ENCODE measurements at places on chromosomes 16 and 17.

- no peak for DNase-seq
Observed at GRCh38 chr16:81553814-81554675, 109.4 kb downstream of the CMIP start.

- no peak for DNase-seq
Observed at GRCh38 chr16:9597967-9598730, 506.7 kb downstream of the HAPSTR1 start.

- peak; percentile 78 for DNase-seq
Observed at GRCh38 chr16:67326472-67327309, at the start of the genes KCTD19 and LRRC36. Gene KCTD19, minus strand, starts transcription at chr16:67326741. Its CDS starts 34 bp downstream, at chr16:67326707. Gene LRRC36, plus strand, starts transcription at chr16:67326815. Its CDS starts 48 bp downstream, at chr16:67326863.

- DNase-seq, result no peak
Observed at GRCh38 chr17:39283896-39284295, 58.2 kb upstream of the STAC2 start.

- no peak for DNase-seq
Observed at GRCh38 chr16:21656795-21657768, 4.7 kb upstream of the IGSF6 start.

- DNase-seq, result no peak
Observed at GRCh38 chr16:67969254-67970039, 1.0 kb upstream of the SLC12A4 start.

GRCh38 chr17:27518545-27519521, 62.6 kb downstream of the KSR1 start:
- DNase-seq, result no peak

DNA sequence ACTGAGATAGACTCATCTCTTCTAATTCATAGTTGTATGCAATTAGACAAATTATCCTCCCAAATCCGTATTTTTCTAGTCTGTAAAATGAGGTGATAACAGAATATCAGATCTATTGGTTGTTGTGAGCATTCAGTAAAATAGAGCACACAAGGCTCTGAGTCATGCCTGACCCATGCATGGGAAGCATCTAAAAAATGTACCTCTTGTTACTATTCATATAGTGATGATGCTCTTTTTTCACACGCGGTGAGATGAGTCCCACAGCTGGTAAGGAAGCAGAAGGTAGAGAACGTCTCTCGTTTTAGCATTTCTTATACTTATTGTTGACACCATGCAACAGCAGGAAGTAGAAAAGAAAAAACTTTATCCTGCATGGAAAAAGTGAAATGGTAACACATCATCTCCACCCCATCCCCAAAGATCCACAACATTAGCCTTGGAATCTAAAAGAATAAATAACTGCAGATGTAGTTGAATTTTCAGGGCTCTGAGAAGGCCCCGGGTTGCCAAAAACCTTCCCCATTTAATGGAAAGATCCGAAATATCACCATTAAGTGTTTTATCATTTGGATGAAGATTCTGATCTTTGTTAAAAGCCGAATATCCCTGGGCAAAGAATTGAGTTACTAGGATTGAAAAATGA, 215.6 kb downstream of the TMEM114 start:
- no peak for DNase-seq

DNA sequence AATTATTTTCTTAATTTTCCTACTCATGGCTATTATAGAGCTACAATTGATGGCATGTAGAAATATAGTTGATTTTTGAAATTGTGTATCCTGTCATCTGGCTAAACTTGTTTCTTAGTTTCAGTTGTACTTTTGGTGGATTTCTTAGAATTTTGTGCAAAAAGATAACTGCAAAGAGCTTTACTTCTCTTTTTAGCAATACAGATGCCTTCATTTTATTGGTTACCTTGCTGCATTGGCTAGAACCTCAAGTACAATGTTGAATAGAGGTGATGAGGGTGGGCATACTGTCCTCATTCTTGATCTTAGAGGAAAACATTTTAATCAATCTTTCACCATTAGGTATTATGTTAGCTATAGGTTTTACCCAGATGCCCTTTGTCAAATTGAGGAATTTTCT, 67.9 kb downstream of the METRNL start:
- no peak for DNase-seq

- DNase-seq, result no peak
Observed at GRCh38 chr16:50614955-50615724, 66.0 kb downstream of the SNX20 start.

DNA sequence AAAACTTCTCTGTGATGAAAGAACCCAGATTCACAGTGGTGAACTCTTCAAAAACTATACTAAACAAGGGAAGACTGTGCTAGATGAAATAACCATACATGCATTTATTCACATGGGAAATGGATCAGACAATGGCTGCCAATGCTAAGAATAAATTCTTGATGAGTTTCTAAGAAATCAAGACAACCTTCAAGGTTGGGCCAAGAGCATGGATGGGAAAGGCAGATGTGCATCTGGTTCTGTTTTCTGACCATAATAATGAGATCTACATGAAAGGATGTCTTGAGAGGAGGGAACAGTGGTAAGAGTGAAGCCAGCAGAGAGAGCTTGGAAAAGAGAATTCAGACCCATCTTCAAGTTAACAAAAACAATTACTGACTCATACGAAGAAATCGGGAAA, 31.4 kb downstream of the ANKRD11 start:
- DNase-seq, result no peak

GRCh38 chr17:38747463-38748148, 530 bp downstream of the PCGF2 start:
- DNase-seq, result peak; percentile 43

DNA sequence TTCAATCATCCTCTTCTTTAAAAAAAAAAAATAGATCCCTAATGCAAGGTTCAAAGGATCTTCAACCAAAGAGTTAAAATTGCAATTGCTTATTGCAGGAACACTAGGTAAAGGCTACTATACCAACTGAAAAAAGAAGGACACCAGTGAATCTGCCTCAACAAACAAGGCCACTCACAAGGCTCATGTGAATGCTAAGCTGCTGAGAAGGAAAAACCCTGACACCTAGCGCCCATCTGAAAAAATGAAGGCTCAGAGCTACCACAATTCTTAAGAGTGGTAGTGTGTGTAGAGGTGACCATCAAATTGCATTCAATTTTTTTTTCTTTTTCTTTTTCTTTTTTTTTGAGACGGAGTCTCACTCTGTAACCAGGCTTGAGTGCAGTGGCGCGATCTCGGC, 201.6 kb upstream of the C17orf78 start:
- no peak for DNase-seq

- DNase-seq, result no peak
Observed at GRCh38 chr17:48002266-48002915, 31.5 kb downstream of the CDK5RAP3 start.

DNA sequence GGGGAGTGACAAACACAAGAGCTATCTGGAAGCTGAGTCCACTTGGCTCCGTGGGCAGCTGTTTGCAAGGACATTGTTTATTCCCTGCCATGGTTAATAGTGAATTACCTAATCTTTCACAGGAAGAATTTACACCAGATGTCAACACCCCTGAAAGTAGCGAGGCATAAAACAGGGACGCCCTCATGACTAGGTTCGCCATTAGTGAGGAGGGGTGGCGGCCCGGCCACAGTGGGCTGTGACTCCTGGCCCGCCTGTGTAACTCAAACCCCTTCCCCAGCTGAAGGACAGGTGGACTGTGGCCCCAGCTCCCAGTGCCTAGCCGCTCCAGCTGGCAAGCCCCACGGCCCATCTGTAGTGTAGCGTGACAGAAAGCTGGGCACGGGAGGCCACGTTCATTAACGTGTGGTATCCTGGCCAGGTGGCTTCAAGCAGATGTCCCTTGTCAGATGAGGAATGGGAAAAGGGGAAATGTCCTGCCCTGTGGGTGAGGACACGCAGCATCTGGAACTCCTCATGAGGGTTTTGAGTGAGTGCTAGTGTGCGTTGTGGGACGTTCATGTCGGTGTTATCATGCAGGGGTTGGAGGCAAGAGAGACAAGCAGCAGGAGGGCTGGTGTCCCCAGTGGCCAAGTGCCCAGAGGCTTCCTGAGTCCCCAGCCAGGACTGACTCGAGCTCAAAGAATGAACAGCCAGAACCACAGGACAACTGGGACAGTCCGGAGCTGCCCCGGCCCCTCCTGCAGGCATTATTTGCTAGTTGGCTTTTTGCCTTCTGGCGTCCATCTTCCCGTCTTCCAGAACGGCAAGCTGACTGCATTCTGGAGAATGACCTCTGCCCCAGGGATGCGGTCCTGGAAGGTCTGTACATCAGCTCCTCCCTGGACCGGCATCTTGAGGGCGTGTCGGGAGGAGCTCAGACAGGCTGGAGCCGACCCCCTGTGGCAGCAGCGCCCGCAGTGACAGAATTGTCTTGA, 19.2 kb downstream of the KDM8 start:
- no peak for DNase-seq

GRCh38 chr16:64013856-64014255, 1108.0 kb downstream of the CDH11 start:
- DNase-seq, result no peak

DNA sequence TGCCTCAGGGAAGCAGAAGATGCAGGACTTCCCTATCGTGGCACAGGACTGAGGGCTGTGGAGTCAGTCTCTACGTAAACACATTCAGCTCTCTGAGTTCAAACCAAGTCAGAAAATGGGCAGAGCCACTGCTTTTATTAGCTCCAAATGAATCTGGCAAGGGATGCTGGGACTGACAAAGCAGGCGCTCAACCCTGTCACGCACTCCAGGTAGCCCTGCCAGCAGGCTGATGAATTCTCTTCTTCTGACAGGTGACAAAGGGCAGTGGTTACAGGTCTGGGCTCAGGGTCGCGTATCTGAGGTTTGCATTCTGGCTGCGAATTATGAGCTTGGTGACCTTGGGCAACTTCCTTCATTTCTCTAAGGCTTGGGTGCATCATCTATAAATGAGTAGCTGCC, 9.4 kb downstream of the RPH3AL start:
- DNase-seq, result no peak

DNA sequence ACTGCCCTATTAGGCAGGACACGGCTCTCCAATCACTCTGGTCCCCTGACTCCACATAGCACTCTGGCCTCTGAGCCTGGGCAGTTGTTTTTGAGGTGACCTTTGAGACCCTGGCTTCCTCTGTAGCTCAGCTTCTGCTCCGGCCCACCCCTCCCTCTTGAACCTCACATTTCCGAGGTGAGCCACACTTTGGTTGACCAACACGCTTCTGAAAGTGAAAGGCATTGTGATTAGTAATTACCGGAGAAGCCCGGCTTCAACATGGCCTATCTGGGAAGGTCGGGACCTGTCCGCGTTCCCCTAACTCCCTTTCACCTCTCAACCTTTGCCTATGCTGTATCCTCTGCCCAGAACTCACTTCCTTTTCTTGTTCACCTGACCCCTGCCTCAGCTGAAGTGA, 10.3 kb upstream of the ITGAX start:
- no peak for DNase-seq

- no peak for DNase-seq
Observed at GRCh38 chr17:514584-514983, 162.0 kb upstream of the RPH3AL start.

GRCh38 chr16:68251832-68252231, 6.7 kb downstream of the PLA2G15 start:
- DNase-seq, result no peak

- DNase-seq, result no peak
Observed at GRCh38 chr16:10386517-10387100, 748 bp downstream of the ATF7IP2 start.

DNA sequence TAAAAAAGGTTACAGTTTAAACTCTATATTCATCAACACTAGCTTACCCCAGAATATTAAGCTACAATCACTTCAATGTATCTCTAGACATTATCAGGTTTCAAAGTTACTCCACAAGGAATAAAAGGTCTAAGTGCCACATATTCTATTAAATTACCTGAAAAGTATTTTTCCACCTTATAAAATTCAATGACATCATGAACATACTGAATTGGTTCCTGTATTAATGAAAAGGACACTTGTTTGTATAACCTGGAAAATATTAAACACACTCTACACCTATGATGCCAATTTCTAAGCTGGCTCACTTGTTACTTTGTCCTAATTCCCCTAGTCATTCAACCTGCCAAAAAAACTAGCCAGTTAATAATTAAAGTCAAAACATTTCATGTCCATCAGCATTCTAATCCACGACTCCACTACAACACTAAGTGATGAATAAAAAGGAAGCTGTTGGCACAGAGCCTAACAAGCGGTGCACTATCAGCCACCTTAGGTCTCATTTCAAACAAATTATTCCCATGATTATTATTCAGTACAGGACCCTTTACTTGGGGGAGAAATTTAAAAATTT, 12.2 kb downstream of the MED13 start:
- no peak for DNase-seq

- DNase-seq, result peak; percentile 83
Observed at GRCh38 chr16:29745853-29746345, at the start of gene C16orf54. Gene C16orf54, minus strand, starts transcription at chr16:29745990. Its CDS starts 1,039 bp downstream, at chr16:29744951.

DNA sequence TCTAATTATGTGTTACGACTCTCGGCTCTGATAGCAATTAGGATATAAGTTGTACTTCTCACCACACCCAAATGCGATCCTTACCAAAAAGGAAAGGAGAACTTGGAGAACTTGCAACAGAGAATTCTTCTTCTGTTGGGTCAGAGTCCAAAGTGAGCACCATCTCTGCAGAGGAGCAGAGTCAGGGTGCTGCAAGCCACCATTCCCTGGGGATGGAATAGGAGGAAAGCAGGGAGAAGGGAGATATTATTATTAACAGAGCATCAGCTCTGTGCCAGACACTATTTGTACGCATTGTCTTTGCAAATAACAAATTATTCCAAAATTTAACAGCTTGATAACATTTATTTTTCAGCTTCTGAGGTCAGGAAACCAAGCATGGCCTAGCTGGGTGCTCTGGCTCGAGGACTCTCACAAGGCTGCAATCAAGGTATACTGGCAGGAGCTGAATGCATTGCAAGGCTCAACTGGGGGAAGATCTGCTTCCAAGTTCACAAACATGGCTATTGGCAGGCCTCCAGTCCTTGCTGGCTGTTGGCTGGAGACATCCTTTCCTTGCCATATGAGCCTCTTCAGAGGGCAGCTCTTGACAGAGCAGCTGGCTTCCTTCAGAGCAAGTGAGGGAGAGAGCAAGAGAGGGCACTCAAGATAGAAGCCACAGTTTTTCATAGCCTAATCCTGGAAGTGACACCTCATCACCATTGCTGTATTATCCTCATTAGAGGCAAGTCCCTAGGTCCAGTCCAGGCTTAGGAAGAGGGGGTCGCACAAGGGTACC, 296.2 kb upstream of the CDH5 start:
- DNase-seq, result no peak

DNA sequence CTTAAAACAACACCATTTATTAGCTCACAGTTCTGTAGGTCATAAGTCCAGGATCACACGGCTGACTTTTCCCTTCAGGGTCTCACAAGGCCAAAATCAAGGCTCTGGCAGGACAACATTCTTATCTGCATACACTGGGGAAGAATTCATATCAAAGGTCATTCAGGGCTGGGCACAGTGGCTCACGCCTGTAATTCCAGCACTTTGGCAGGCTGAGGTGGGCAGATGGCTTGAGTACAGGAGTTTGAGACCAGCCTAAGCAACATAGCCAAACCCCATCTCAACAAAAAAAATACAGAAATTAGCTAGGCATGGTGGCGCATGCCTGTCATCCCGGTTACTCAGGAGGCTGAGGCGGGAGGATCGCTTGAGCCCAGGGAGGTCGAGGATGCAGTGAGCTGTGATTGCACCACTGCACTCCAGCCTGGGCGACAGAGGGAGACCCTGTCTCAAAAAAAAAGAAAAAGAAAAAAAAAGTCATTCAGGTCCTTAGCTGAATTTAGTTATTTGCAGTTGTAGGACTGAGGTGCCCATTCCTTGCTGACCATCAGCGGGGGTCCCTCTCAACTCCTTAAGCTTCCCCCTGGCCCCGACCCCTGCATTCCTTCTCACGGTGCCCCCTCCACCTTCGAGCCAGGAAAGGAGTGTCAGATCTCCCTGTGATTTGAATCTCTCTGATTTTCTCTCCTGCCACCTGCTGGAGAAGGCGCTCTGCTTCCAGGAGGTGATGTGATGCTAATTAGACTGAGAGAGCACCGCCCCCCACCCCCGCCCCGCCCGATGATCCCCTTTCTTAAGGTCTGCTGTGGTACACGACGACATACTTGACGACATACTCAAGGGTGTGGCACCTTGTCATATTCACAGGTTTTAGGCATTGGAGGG, 91.8 kb upstream of the CLEC18A start:
- no peak for DNase-seq

Measured in stimulated activated CD4-positive, alpha-beta T cell treated with anti-CD3 and anti-CD28 coated beads, Interleukin-2, amount 100 ng/mL, for 24 hours (primary cell).